IPS-NIHi11 (cell line): ENCODE measurements at places on chromosomes 16 and 17.

DNA sequence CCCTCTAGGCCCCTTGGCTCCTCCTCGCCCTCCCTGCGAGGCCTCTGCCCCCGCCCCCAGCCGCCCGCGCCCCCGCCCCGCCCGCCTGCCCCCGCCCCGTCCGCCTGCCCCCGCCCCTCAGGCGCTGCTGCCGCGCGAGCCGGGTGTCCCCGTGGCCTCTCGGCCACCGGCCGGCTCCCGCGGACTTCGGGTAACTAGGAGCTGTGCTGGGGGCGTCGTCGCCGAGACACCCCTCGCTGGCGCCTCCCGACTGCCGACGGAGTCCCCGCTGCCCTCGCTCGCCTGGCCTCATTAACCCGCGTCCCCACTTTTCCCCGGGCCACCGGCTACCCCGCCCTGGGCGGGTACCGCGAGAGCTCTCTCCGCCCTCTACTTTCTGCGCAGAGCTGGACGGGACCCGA, at the start of gene TLCD1:
TLCD1 (minus strand) TSS at position 8 of the 401 bp plus-strand sequence. CDS start 136 bp downstream, outside the sequence.
- peak; percentile 47 for DNase-seq

- DNase-seq, result no peak
Observed at GRCh38 chr17:73250851-73251640, 10.6 kb downstream of the CPSF4L start.

GRCh38 chr16:84763629-84764028, 56.2 kb upstream of the CRISPLD2 start:
- no peak for DNase-seq

DNA sequence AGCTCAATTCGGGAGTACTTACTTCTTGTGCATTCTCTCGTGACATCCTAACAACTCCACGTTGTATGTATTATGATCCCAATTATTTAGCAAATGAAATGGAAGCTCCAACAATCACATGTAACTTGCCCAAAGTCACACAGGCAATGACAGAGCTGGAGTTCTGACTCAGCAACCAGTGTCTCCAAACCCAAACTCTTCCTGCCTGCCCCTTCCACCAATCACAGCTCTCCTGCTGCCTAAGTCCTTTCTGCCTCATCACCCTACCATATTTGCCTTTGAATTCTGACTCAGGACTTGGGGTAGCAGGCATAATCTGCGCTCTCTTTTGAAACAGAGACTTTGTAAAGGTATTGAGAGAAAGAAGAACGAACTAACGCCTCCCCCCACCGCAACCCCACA, 245.2 kb upstream of the MAF start:
- DNase-seq, result no peak

- no peak for DNase-seq
Observed at GRCh38 chr17:77867308-77867781, 91.2 kb upstream of the TNRC6C start.

DNA sequence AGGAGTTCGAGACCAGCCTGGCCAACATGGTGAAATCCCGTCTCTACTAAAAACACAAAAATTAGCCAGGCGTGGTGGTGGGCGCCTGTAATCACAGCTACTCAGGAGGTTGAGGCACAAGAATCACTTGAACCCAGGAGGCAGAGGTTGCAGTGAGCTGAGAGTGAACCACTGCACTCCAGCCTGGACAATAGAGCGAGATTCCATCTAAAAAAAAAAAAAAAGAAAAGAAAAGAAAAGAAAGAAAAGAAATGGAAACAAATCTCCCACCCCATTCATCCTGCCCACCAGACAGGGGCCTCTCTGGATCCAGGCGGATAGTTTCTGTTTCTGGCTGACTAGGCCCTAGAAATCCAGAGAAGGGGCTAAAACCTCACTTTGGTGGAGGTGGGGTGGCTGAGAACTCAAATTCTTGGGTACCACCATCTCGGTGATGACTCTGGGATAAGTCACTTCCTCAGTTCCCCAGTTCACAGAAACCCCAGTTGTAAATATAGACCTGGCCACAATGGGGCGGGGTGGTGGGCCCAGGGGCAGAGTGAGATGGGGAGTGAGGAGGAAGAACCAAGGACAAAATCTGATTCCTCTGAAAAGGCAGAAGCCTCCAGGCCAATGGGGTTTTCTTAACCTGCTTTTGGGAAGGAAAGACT, 22.2 kb downstream of the SOCS1 start:
- no peak for DNase-seq

DNA sequence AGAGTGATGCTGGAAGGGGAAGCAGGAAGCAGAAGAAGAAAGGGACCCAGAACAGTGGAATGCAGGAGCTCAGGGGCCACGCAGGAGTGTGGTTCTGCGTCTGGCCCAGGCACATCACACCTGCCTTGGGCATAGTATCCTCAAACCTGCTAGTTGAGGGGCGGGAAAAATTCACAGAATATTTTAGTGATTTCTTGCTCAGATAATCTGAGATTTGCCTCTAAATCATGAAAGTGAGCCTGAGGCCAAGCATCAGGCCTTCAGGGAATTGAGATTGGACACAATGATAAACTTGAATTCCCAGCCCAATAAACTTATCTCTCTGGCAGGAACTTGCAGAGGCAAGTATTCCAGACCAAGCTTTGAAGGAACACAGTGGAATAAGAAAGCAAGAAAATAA, 48.5 kb upstream of the CCL2 start:
- DNase-seq, result no peak

DNA sequence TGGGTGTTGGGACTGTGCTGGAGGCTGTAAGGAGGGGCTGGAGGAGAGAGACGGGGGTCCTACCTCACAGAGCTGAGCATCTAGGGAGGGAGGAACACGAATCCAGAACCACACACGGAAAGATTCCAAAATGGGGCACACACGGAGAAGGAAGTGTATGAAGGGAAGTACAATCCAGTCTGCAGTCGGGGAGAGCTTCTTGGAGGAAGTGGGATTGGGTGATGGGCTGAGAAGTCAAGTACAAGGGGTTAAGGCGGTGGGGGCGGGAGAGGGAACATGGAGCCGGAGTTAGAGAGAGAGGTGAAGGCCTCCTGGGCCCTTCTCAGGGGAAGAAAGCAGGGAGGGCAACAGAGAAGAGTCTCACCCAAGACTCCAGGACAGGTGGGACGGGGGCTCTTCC, 107.5 kb upstream of the CREBBP start:
- no peak for DNase-seq

- DNase-seq, result peak; percentile 72
Observed at GRCh38 chr17:45425125-45425983, 7.3 kb downstream of the ARHGAP27 start.

- no peak for DNase-seq
Observed at GRCh38 chr16:66250686-66251431, 115.6 kb upstream of the CDH5 start.
